ENCODE measurements at places on chromosomes 4 and X.

DNA sequence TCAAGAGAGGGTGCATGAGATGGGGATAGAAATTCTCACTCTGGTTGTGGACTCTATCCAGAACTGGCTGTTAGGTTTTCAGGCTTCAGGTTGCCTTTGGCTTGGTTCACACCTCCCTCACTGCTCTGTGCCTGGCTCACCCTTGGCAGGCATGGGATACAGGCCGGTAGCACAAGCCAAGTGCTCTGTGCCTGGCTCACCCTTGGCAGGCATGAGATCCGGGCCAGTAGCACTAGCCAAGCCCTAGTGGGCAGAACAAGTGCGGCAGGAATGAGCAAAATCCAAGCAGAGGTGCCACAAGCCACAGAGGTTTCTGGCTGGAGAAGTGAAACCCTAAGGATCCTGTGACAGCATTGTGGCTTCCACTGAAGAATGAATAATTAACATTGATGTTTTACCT, 1642.3 kb downstream of the C4orf33 start:
- DNase-seq: no peak

DNA sequence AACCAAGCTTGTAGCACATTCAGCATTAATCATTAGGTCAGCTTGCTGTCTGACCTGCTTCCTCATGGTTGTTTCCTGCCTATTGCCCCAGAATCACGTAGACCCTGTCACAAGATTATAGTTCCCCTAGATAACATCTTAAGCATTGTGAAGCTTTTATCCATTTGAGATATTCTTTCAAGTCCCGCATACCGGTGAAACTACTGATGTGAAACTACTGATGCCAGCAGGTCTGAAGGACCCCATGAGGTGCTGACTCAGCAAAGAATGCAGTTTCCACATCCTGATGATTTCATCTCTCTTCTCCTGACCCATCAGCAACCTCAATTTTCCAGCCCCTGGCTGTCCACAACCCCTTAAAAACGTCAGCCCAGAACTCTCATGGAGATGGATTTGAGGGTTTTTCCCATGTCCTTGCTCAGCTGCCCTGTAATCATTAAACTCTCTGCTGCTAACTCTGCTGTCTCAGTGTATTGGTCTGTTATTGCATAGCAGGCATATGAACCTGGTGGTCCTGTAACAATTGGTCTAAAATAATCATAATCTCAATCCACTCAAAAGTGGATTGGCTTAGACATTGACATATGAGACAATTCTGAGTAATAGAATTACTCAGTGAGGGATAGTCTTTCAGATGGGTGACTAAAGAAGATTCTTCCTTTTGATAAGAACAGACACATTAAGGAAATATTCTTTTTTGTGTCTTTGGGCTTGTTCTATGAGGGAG, 26.3 kb upstream of the UBA6 start:
- no peak for DNase-seq

DNA sequence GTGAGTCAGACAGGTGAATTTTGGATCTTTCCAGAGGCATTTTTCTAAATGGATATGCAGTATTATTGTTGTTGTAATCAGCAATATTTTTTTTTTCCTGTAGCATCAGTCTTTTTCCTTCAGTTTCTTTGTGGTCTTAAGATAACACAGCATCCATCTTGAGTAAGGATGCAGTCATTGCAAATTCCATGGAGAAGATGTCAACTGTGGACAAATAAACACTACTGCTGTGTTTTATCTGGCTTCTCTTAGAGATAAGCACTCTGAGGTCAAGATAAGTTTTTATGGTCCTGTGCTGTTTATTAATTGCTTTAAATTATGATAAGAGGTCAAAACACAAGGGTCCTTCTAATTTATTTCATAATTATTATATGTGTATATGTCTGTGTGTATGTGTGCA, 1255.7 kb downstream of the ADGRL3 start:
- DNase-seq: no peak

GRCh38 chr4:121200795-121201472, 36.8 kb upstream of the TNIP3 start:
- DNase-seq: no peak

DNA sequence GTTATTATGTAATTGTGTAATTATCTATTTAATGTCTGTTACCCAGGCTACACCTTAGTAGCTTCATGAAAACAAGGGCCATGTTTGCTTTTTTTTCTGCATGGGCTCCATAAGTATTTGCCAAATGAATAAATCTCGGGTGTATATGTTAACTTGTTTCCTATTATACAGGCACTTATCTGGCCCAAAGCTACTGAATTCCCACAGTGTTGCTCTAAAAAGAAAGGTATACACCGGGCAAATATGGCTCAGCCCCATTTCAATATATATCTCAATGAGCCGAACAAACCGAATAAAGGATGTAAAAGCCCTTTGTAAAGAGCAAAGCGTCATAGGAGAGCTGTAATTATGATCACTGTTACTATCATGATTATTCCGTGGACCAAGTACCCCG, 767 bp downstream of the PAQR3 start:
- no peak for DNase-seq

DNA sequence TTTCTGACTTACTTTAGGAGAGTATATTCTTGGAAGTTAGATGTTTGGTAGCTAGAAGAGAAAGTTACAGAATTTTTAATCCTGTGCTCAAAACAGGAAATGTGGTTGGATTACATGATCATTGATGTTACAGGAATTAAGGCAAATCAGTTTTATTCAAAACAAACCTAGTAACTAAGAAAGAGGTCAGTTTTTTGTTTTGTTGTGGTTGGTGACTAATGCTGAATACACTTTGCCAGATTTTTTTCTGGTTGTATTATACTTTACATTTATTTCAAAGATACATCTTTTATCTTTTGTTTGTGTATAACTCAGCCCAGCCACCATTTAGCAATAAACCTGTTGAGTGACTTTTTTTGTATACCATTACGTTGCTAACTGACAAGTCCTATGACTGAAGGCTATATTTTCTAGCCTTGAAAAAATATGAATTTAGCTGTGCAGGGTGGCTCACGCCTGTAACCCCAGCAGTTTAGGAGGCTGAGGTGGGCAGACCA, 116.7 kb downstream of the KLHL8 start:
- no peak for DNase-seq

- no peak for DNase-seq
Observed at GRCh38 chrX:74251006-74251930, 52.7 kb upstream of the ZCCHC13 start.

DNA sequence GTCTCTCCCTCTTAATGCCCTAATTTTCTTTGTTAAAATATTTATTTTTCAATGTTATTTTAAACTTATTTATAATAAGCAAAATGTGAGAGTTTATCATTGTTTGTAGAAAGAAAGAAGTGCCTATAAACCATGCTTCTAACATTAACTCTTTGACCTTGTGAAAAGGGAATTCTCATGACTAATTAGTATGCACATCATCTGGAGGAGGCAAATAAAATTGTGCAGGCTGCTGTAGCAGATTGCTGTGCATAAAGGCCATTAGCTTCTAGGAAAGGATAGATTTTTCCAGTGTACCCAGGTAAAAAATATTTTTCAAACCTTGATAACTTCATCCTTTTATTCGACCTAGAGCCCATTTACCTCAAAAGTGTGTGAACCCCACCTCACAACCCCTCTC, 84.6 kb upstream of the GUCY1A1 start:
- no peak for DNase-seq

GRCh38 chr4:52195869-52196268, 144.8 kb downstream of the SPATA18 start:
- no peak for DNase-seq

DNA sequence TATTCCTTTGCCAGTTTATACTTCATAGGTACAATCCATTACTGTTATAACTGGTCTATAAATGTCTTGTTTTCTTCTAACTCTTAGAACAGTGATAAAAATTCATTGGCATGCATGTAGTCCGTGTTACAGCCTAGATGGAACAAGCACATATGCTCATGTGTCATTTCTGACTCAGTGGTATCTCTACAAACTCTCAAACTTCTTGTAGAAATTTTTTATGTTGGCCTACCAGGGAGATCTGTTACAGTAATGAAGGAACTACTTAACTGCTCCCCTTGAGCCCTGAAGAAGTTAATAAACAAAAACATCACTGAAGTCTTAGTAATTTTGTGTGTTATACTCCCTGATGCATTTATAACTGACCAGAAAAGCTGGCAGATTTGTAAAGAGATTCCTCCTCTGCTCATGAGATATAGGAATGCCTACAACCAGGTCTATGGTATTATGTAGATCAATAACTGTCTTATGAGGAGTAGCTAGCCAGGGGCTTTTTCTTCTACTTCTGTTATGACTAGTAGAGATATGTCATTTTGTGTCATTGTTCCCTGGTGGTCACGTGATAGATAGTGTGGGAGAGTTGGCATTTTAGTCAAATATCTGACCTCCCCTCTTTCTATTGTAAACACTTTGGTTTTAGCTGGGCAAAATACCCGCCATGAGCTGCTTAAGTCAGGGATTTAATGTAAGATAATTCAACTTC, 53.7 kb upstream of the FAAH2 start:
- DNase-seq: no peak

- DNase-seq: no peak
Observed at GRCh38 chrX:115889121-115889890, 281.2 kb upstream of the AGTR2 start.

DNA sequence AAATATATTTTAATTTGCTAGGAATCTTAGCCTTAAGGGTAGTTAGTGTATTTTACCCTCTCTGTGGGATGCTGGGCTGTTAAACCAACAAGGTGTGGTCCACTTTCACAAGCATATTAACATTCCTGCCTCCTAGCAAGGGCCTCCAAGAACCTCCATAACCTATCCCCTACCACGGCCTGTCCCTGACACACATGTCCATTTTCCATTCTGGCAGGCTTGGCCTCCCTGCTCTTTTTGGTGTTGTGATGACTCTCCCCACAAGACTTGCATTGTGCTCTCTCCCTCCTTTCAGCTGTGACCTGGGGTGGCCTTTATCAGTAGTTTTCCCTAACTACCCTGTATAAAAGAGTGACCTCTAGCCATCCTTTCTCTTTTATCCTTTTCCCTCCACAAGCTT, 120.2 kb downstream of the KLHL8 start:
- no peak for DNase-seq

DNA sequence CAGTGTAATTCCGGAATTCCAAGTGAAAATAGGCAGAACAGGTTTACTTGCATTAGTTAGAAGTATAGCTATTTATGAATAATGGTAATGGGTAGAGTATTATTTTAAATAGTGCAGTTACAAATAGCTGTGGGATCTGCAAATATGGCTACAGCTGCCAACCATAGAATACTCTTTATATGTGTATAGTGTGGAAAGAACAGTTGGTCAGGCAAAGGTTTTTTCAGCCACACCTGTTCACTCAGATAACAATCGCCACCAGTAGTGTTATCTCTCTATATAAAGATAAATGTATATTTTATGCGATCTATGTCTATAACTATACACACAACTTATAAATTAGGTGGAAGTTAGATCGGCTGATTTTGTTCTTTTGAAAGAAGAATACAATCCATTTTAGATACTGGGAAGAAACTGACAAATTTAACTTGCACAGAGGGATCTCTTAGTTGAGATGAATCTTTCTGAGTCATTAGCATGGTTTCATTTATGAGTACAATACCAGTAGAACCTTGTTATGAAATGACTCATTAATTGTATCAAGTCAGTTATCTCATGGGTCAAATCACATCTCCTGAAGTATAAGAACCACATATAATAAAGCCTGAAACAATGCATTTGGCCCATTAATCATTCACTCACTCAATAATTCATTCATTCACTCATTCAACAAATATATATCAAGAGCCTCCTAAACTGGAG, 100.9 kb upstream of the NR3C2 start:
- no peak for DNase-seq

- no peak for DNase-seq
Observed at GRCh38 chr4:47930971-47931804, 16.8 kb upstream of the NFXL1 start.

GRCh38 chr4:174681723-174682300, 147.2 kb downstream of the GLRA3 start:
- DNase-seq: no peak

DNA sequence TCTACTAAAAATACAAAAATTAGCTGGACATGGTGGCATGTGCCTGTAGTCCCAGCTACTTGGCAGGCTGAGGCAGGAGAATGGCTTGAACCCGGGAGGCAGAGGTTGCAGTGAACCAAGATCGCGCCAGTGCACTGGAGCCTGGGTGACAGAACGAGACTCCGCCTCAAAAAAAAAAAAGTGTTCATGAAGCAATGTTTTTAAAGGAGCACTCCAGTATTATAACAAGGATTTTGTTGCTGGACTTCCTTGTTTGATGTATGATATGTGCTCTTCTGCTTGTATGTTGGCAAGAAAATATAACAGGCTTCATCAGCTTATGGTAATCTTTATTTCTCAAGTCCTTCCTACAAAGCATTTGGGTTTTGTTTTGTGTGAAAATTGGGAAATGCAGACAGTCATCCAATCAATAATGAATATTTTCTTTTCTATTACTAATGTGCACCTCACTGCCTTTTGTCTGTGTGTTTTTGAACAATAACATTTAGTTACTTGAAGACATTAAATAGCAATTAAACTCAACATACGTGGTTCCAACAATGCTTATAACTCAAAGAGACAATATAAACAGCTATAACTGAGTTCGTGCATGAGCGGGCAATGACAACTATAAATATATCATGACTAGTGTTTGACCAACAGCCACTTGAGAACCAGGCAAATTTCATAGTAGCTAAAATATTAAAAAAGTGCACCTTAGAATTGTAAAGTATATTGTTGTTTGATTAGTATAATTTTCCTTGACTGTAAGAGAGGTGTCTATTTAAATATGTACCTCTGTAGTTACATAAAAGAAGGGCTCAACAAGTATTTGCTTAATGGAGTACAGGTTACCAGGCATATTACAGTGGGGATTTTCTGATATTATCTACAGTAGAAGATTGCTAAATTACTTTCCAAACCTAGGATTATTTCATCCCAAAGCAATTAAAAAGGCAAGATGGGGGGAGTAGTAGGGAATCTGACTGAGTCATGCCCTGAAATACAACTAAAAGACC, 210.7 kb downstream of the PPP3CA start:
- DNase-seq: no peak
